ENCODE measurements at places on chromosomes 2 and 18. TPM values are rescaled to one million over a fixed set of nuclear protein-coding genes. Genes with fewer than 3 reads are reported as not detected.

- DNase-seq = no peak
- no peaks in the 10 kb centered on the region for H3K27me3 ChIP-seq
- no peaks in the 10 kb centered on the region for H3K36me3 ChIP-seq
- H3K4me3 ChIP-seq = no peak overlapping the region
- no peak overlapping the region for H3K27ac ChIP-seq
Measured at GRCh38 chr18:22838639-22839277, 94.4 kb upstream of the RBBP8 start.

- no peak overlapping the region for H3K4me3 ChIP-seq
- peaks cover 36% of the 10 kb centered on the region for H3K4me1 ChIP-seq
- H3K36me3 ChIP-seq = peaks cover 4% of the 10 kb centered on the region
- H3K27me3 ChIP-seq = no peaks in the 10 kb centered on the region
- no peak for DNase-seq
- no peak overlapping the region for H3K27ac ChIP-seq
Measured at GRCh38 chr18:44682871-44683221, 2.2 kb downstream of the SETBP1 start.

DNA sequence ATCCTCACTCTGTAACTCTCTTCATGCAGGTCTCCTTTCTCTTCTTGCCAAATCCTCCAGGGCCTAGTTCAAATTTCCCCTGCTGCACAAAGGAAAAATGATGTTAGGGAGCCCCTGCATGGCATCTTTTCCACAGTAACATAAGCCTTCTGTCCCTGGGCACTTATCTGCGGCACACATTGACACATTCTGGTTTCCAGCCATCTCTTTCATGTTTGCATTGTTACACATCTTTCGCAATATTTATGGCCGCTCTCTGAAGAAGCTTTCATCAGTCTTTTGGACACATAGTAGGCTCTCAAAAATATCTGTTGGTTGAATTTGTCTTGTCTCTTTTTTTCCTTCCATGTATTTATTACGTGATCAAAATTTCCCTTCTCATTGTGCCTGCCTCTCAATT, 1806.1 kb upstream of the PIK3C3 start:
- H3K27me3 ChIP-seq = no peaks in the 10 kb centered on the region
- no peak overlapping the region for H3K4me3 ChIP-seq
- H3K27ac ChIP-seq = no peak overlapping the region
- H3K4me1 ChIP-seq = no peaks in the 10 kb centered on the region

DNA sequence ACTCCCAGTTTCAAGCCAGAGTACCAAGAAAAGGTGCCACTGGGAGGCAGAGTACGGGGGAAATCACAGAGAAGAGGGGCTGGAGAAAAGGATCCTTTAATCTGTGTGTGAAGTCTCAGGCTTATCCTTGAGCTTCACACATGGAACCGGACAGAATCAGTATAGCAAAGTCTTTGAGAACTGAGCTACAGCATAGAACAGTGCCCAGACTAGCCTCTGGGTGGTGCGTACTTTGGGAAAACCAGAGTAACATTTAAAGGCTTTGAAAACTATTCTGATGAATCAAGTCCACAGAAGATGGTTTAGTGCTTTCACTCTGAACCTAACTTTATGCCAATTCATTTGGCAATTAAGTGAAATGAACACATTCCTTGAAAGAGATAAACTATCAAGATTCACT, 83.1 kb downstream of the BABAM2 start:
- peak overlapping the region; percentile 34 for H3K27ac ChIP-seq
- no peak for DNase-seq
- H3K27me3 ChIP-seq = no peaks in the 10 kb centered on the region
- H3K36me3 ChIP-seq = peaks cover 9% of the 10 kb centered on the region
- peaks cover 6% of the 10 kb centered on the region for H3K4me1 ChIP-seq

Gene RAB17
- total RNA-seq = 1.5 TPM

GRCh38 chr2:225282858-225283710, 116.4 kb upstream of the NYAP2 start:
- no peaks in the 10 kb centered on the region for H3K36me3 ChIP-seq
- no peak overlapping the region for H3K4me3 ChIP-seq
- peak; percentile 49 for DNase-seq
- H3K4me1 ChIP-seq = peaks cover 12% of the 10 kb centered on the region
- no peak overlapping the region for H3K27ac ChIP-seq
- H3K27me3 ChIP-seq = peaks cover 2% of the 10 kb centered on the region

Gene TUBB8B
- total RNA-seq = 1.4 TPM

Gene C2orf69
- 16.1 TPM for total RNA-seq

GRCh38 chr18:33146014-33146413, 294.5 kb downstream of the CCDC178 start:
- no peaks in the 10 kb centered on the region for H3K4me1 ChIP-seq
- no peak overlapping the region for H3K27ac ChIP-seq
- no peak for DNase-seq
- H3K4me3 ChIP-seq = no peak overlapping the region
- H3K27me3 ChIP-seq = no peaks in the 10 kb centered on the region
- no peaks in the 10 kb centered on the region for H3K36me3 ChIP-seq

Gene RIT2
- total RNA-seq = not detected

Gene CCDC74A
- total RNA-seq = 16.0 TPM

Gene CPO
- total RNA-seq = not detected

DNA sequence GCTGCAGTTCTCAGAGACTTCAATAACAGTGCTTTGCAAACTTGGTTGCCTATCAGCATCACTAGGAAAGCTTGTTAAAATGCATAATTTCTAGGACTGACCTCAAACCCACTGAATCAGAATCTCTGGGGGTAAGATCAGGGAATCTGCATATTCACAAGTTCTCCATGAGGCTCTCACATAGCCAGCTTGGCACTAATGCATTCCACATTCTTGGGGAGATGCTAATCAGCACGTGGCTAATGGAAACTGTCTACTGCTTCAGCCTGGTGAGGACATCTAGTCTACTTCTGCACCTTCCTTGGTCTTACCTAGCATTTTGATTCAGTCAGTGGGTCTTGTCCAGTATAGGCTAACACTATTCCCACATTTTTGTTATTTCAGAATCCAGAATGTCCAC, 56.3 kb downstream of the RBKS start:
- H3K27ac ChIP-seq = no peak overlapping the region
- H3K27me3 ChIP-seq = no peaks in the 10 kb centered on the region
- H3K4me1 ChIP-seq = no peaks in the 10 kb centered on the region
- no peaks in the 10 kb centered on the region for H3K36me3 ChIP-seq
- no peak for DNase-seq

Gene SKOR2
- total RNA-seq = 0.38 TPM

GRCh38 chr18:50896093-50896492, 17.2 kb downstream of the ME2 start:
- H3K4me3 ChIP-seq = no peak overlapping the region
- no peaks in the 10 kb centered on the region for H3K4me1 ChIP-seq
- H3K27me3 ChIP-seq = no peaks in the 10 kb centered on the region
- no peak overlapping the region for H3K27ac ChIP-seq
- DNase-seq = no peak

DNA sequence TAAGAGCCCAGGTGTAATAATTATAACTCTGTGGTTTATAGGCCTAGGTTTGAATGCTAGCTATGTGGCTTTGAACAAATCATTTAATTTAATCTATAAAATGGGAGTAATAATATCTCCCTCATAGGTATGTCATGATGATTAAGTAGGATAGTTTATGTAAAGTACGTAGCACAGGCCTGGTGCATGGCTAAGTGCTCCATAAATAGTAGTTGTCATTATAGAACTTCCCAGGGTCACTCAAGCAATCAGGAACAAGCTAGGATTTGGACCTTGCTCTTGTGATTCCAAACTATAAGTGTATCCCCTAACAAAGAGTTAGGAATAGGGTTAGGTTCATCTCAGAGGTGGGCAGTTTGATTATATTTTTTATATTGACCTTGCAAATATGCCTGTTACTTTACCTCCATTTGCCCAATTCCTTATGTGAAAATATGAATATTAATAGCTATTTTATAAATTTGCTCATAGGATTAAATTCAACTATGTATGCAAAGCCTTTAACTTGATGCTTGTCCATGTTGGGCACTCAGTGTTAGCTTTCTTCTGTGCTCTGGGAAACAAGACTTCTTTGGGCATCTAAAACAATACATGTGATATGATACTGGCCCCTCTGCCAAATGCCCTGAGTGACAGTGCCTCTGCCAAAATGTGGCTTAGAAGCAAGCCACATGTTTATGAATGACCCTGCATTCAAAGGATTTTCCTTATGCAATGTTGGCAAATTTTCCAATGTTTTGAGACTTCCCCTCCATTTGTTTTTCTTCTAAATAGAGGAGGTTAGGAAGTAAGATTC, 353.6 kb downstream of the KIAA1328 start:
- no peak overlapping the region for H3K4me3 ChIP-seq
- no peak for DNase-seq
- H3K36me3 ChIP-seq = no peaks in the 10 kb centered on the region
- H3K4me1 ChIP-seq = no peaks in the 10 kb centered on the region
- no peak overlapping the region for H3K27ac ChIP-seq
- no peaks in the 10 kb centered on the region for H3K27me3 ChIP-seq

DNA sequence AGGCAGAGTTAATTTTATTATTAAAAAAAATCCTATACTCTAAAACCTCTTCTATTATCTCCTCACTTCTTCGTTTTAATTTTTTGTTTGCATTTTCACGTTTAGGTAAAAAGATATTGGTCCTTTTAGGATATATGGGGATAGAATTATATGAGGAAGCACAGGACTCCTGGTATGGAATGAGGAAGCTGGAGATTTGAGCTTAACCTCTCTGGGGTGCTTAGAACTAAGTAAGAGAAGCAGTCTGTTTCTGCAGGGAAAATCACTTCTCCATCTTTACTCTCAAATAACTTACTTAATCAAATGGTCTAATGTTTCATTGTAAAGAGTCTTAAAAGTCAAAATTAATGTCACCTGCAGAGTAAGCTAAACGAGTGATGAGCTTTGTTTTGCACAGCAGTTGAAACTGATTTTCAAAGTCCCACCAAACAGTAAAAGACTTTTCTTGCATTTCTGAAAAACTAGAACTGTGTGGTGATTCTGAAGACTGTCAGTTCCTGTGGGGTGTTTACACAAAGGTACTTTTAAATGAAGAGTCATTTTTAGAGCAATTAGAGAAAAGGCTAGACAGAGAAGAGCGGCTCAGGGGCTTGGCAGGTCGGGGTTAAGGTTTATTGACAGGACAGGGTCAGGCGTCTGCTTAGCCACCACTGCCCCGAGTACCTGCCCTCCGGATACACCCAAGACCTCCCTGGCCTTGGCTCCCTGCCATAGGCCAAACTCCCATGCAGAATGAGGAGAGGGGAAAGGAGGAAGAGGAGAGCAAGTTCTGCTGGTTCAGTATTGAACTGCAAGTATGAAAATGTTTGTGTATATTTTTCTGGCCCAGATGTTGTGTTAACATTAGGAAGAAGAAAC, 21.6 kb downstream of the METAP1D start:
- DNase-seq = no peak
- H3K36me3 ChIP-seq = no peaks in the 10 kb centered on the region
- no peaks in the 10 kb centered on the region for H3K27me3 ChIP-seq
- peaks cover 10% of the 10 kb centered on the region for H3K4me1 ChIP-seq
- no peak overlapping the region for H3K4me3 ChIP-seq
- H3K27ac ChIP-seq = no peak overlapping the region

GRCh38 chr2:157339965-157340655, 14.5 kb upstream of the ERMN start:
- H3K4me3 ChIP-seq = no peak overlapping the region
- H3K27me3 ChIP-seq = peaks cover 2% of the 10 kb centered on the region
- no peaks in the 10 kb centered on the region for H3K4me1 ChIP-seq
- no peaks in the 10 kb centered on the region for H3K36me3 ChIP-seq
- DNase-seq = no peak

Gene C18orf54
- 19.2 TPM for total RNA-seq

Gene ACTG2
- 8.3 TPM for total RNA-seq

- H3K36me3 ChIP-seq = no peaks in the 10 kb centered on the region
- H3K27me3 ChIP-seq = peaks cover 2% of the 10 kb centered on the region
- no peak overlapping the region for H3K27ac ChIP-seq
- H3K4me3 ChIP-seq = no peak overlapping the region
- H3K4me1 ChIP-seq = no peaks in the 10 kb centered on the region
Measured at GRCh38 chr2:4381773-4382172, 678.4 kb downstream of the DCDC2C start.

DNA sequence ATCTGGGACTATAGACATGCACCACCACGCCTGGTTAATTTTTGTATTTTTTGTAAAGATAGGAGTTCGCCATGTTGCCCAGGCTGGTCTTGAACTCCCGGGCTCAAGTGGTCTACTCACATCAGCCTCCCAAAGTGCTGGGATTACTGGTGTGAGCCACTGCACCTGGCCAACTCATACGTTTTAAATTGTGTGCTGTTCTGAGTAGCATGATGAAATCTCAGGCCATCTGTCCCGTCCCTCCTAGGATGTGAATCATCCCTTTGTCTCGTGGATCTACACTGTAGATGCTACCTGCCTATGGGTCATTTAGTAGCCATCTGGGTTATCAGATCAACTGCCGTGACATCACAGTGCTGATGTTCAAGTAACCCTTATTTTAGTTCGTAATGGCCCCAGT, 38.5 kb upstream of the RMP24 start:
- H3K4me1 ChIP-seq = peaks cover under 1% of the 10 kb centered on the region
- H3K27me3 ChIP-seq = no peaks in the 10 kb centered on the region
- no peaks in the 10 kb centered on the region for H3K36me3 ChIP-seq

GRCh38 chr2:75431763-75432162, 129.0 kb downstream of the EVA1A start:
- peaks cover 53% of the 10 kb centered on the region for H3K4me1 ChIP-seq
- DNase-seq = no peak
- H3K27me3 ChIP-seq = peaks cover 2% of the 10 kb centered on the region
- no peak overlapping the region for H3K27ac ChIP-seq
- no peak overlapping the region for H3K4me3 ChIP-seq

DNA sequence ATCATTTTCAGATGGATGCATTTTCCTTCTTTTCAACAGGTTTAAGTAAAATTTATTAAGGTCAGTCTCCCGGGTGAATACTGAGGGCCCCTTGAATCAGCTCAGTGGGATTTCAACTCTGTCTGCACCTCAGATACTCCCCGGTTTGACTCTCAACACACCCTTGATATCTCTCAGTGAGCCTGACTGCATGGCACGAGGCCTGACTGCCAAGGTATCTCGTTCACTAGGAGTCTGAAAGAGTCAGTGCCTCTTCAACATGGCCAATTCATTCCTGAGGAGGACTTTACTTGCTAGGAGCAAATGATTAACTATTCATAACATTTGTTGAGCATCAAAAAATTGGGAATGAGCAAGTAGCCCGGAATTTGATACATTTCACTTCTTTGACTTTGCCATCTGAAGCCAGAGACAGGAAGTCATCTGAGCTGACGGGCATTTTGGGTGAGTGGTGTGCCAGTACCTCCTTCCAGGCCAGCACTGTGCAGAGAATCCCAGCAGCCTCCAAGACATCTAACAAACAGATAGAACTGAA, 81.0 kb downstream of the VAPA start:
- H3K27ac ChIP-seq = no peak overlapping the region
- peaks cover 4% of the 10 kb centered on the region for H3K36me3 ChIP-seq
- H3K4me1 ChIP-seq = peaks cover 8% of the 10 kb centered on the region
- no peak for DNase-seq
- no peaks in the 10 kb centered on the region for H3K27me3 ChIP-seq

Gene TBR1
- total RNA-seq = 0.08 TPM

GRCh38 chr2:109322111-109322510, 193.1 kb downstream of the SH3RF3 start:
- DNase-seq = no peak
- H3K4me3 ChIP-seq = no peak overlapping the region
- peaks cover 16% of the 10 kb centered on the region for H3K4me1 ChIP-seq
- peaks cover 4% of the 10 kb centered on the region for H3K36me3 ChIP-seq
- H3K27ac ChIP-seq = no peak overlapping the region

- H3K27ac ChIP-seq = no peak overlapping the region
- no peak overlapping the region for H3K4me3 ChIP-seq
- H3K36me3 ChIP-seq = no peaks in the 10 kb centered on the region
- DNase-seq = no peak
Measured at GRCh38 chr2:141513853-141514252, 617.0 kb downstream of the LRP1B start.

All from endothelial cell (in vitro differentiated cells).